ENCODE measurements at places on chromosomes 6 and 20.

- DNase-seq, result no peak
Observed at GRCh38 chr20:43568706-43569105, 9.9 kb downstream of the SGK2 start.

- no peak for DNase-seq
Observed at GRCh38 chr6:15026832-15027231, 219.0 kb upstream of the JARID2 start.

DNA sequence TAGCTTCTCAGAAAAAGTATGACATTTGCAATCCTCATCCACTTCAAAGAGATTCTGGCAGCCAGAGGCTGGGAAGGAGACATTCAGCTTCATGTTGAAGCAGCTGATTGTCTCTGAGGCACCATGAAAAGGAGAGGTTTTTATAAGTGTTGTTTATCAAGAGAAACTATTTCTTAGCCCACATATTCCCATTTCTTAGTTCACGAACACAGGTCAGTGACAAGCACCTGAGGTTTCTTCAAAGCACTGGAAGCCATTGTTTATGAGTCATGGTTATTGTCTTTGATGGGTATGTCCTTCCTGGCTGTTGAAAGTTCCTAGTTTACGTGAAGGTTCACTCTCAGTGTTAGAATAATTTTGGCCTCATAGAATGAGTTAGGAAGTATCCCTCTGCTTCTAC, 3.0 kb upstream of the DDX43 start:
- DNase-seq, result no peak

DNA sequence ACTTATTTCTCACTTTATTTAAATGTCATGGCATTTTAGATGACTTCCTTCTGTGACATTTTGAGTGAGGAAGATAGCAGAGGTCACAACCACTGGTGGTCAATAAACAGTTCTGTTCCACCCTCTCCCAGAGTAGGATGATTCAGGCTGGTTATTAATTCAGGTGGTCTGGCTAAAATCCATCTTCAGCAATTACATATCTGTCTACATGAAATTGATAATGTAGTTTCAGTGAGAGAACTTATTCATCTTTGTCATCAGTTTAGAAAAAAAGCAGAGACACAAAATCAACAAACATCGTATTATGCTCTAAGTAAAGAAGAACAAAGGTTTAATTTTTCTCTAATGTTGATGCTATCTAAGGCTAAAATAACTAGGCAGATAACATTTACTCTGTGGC, 525.5 kb downstream of the TENT5A start:
- DNase-seq, result no peak

- DNase-seq, result no peak
Observed at GRCh38 chr20:38543014-38543906, 37.7 kb upstream of the ADIG start.

DNA sequence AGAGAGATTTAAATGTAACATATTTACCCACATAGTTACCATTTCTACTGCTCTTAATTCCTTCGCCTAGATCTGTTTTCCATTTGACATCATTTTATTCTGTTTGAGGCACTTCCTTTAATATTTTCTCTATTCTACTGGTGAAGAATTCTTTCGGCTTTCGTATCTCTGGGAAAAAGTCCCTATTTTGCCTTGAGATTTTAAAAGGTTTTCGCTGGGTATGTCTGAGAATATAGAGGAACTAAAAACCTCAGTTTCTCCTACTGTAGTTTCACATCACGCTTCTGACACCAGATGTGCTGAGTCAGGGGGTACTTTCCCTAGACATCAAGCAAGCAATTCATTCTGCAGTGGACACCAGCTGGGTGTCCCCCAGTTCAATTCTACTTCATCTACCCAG, 61.7 kb downstream of the E2F3 start:
- no peak for DNase-seq

- no peak for DNase-seq
Observed at GRCh38 chr6:109051301-109052017, 43.2 kb downstream of the SESN1 start.

GRCh38 chr6:34096193-34096592, 49.7 kb downstream of the GRM4 start:
- DNase-seq, result no peak

GRCh38 chr6:131427434-131428058, 145.5 kb upstream of the ARG1 start:
- DNase-seq, result no peak

DNA sequence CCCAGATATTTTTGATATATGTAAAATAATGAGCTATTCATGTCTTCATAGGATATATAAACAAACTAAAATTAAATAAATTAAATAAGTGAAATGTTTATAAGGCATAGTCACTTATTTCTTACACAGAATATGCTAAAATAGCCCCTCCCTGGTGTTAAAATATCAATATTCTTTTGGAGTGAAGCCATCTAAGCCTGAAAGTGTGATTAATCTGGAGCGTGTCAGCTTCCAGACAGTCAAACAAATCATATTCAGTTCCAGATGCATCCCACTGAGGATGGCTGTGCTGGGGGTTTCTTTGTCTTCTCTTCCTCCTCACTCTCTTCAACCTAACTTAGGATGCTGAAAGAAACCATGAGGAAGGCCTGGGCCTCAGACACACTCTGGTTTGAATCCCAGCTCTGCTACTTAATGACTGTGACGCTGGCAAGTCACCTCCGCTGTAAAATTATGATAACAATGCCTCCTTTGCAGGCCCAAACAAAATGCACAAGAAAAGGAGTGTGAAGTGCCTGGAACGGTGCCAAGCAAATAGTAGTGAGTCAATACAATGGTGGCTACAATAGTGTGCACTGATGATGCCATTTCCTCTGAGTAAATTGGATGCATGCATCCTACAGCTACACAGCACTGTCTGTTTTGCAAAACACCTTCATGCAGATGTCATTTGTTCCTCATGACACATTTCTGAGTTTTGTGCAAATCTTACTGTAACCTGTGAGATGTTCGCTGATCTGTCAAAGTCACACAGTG, 161.4 kb downstream of the FOXC1 start:
- DNase-seq, result no peak

DNA sequence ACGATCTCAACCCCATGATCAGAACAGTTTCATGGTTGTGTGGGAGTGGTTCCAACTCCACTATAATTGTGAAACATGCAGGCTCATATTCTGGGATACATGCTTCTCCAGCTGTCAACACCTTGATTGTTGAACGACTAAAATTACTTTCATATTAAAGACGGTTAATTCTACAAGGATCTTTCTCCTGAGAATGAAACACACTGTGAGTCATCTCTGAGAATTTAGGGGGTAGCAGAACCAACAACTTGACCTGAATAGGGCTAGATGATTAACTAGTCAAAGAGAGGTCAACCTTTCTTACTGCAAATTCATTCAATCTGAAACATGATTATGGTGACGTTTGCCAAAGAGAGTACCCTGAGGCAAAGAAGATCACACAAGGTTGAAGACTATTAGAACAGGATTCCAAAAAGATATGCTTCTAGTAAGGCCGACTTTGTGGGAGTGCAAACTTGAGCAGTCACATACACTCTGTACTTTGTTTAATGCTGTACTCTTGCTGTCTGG, 175.2 kb upstream of the CITED2 start:
- DNase-seq, result no peak

DNA sequence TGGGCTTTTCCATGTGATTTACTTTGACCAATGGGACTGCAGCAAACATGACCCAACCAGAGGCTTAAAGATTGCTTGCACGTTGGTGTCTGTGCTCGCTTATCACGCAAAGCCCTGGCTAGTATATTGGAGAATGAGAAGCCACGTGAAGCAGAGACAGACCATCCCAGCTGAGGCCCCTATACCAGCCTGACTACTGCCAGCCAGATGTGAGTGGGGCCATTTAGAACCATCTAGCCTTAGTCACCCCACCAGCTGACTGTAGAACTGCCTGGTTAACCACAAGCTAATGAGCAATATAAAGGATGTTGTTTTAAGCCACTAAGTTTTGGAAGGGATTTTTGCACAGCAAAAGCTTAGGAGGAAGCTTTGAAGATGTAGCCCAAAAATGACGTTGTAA, 74.5 kb downstream of the MACROD2 start:
- no peak for DNase-seq

DNA sequence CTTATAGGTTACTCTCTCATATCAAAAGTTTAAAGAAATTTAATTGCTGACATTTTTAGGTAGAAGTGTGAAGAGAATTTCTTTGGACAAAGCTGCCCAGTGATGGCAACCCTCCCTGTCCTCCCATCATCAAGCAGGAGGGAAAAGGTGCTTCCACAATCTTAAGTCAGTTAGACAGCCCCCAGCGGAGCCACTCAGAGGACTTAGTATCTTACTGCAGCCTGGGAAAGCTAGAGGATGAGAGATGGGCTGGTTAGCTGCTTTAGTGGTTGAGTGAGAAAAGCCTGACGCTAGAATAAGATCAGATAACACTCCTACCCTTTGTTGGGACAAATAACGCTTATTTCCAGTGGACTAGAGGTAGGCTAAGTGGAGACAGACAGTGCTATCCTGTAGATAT, 227.1 kb downstream of the RFPL4B start:
- DNase-seq, result no peak

GRCh38 chr20:50810063-50810462, 15.2 kb downstream of the BCAS4 start:
- DNase-seq, result no peak

DNA sequence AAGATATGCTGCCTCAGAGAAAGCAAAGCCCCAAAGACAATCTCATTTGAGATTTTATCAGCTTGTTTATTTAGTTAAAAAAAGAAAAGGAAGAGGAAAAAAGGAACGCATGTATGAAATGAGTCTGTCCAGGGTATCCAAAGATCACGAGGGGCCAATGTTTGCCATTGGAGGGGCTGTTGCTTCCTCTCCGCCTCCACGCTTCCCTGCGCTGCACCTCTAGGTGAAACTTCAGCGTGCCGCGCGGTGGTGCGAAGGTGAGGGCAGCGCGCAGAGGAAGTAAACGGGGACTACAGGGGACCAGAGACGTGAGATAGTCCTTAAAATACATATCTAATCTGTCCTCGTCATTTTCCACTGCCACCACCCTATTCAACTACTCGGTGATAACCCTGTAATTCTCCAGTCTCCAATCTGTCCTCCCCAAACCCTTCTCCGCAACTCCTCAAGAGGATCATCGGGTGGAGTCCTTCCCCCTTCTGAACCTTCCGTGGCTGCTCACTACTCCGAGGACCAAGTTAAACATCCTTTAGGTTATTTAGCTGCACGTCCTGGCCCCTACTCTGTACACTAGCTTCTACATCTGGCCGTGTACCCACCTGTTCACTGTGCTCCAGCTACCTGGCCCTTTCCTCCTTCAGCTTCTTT, 1.1 kb upstream of the DCBLD1 start:
- DNase-seq, result no peak

GRCh38 chr6:15023448-15023847, 222.4 kb upstream of the JARID2 start:
- DNase-seq, result no peak

- DNase-seq, result no peak
Observed at GRCh38 chr6:119856136-119856535, 506.6 kb upstream of the MAN1A1 start.

DNA sequence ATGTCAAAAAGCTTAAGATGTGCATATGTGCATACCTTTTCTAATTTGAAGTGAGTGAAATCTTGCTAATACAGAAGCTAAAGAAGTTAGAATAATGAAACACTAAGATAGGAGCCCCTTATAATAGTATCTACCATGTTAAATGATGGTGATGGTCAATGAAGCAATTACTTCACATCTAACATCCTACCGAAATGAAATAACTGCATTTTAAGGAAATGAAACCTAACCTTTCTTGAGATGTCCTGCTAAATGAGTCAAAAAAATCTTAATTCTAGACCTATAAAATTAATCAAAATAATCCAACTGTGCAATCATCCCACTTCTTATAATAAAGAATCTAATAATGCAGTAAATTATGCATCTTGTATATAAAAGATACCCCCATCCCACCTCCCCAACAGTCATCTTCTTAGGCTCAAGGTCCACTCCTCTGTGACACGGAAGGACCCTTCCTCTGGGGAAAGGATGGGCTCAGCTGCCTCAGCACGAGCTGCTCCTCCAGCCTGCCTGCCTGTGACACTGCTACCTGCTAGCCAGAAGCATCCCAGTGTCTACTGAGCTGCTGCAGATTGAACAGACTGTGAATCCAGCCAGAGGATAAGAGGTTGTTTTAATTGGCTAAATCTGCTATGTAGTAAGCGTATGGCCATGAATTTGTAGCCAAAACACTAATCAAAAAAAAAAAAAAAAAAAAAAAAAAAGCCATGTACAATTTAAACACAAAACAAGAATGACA, 129.6 kb upstream of the BEND3 start:
- peak; percentile 75 for DNase-seq

DNA sequence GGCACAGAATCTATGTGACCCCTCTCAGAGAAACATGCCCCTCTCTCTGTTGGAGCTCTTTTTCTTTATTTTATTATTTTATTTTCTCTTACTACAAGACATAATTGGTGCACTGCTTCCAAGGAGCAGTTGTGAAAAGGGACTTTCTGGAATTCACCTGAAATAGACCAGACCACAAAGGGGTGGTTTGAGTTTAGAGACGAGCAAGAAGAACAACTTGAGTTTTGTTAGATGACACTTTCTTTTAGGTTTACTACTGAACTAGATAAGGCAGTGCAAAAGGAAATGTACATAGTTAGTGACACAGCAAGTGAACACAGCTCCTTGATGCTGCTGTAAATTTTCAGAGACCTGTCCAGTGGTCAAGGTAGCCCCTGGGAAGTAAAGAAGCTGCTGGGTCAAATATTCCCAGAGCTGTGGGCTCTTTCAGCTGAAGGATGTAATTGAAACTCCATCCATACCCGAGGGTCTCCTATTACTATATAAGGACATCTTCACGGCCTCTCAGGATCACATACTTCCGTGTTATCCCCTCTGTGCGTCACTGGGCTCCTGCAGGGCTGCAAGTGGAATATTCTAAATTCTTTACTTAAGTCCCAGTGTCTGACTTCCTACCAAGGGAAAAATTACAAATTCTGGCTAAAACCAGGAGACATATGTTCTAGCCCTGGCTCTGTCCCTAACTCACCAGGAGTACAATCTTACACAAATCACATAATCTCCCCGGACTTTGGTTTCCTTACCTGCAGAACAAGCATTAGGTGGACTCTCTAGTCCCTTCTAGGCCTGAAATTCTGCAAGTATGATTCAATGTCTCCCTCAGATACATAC, 69.1 kb upstream of the ADTRP start:
- no peak for DNase-seq

GRCh38 chr6:69438113-69438512, 358.7 kb downstream of the LMBRD1 start:
- DNase-seq, result no peak

Measured in NCI-H1694 (cell line).